H4 (cell line): ENCODE measurements at places on chromosomes 3 and 15.

- DNase-seq: no peak
Measured at GRCh38 chr3:113968986-113969385, 21.2 kb downstream of the ZDHHC23 start.

GRCh38 chr3:72313308-72313707 is 528.4 kb upstream of the PROK2 start:
- DNase-seq: no peak

GRCh38 chr3:161403251-161403650 is 31.9 kb upstream of the SPTSSB start:
- no peak for DNase-seq

GRCh38 chr3:42228796-42229195 is 37.2 kb downstream of the CCK start:
- no peak for DNase-seq
